ENCODE measurements at places on chromosomes 5 and 9. TPM values are rescaled to one million over a fixed set of nuclear protein-coding genes. Genes with fewer than 3 reads are reported as not detected.

The NRARP gene
- not detected for total RNA-seq

The TMEM171 gene
- total RNA-seq, result 0.13 TPM

The SPACA9 gene
- 6.3 TPM for total RNA-seq

The NDST1 gene
- 15.1 TPM for total RNA-seq

The IL5 gene
- not detected for total RNA-seq

The ADRB2 gene
- total RNA-seq, result 0.63 TPM

The RANBP17 gene
- 39.1 TPM for total RNA-seq

The PCDHAC1 gene
- 25.2 TPM for total RNA-seq

The SOX30 gene
- 0.11 TPM for total RNA-seq

The PLEKHG4B gene
- total RNA-seq, result 0.16 TPM

The LRRC26 gene
- not detected for total RNA-seq

The HTR1A gene
- 0.14 TPM for total RNA-seq

The FREM1 gene
- 1.6 TPM for total RNA-seq

The PHF24 gene
- 0.15 TPM for total RNA-seq

The SMIM3 gene
- total RNA-seq, result 2.0 TPM

The PCDHGB3 gene
- total RNA-seq, result 0.66 TPM

The OMD gene
- 0.14 TPM for total RNA-seq

The CARTPT gene
- total RNA-seq, result not detected

The CDH12 gene
- 1.6 TPM for total RNA-seq

The TAF7 gene
- 75.1 TPM for total RNA-seq

The FAM200C gene
- 18.5 TPM for total RNA-seq

The SHB gene
- total RNA-seq, result 9.7 TPM

The RNF180 gene
- 5.6 TPM for total RNA-seq

The ZBTB5 gene
- total RNA-seq, result 25.3 TPM

The FAM170A gene
- not detected for total RNA-seq

The CAMK4 gene
- 13.1 TPM for total RNA-seq

The IL3 gene
- not detected for total RNA-seq

The CTNND2 gene
- 46.7 TPM for total RNA-seq

The SLC36A3 gene
- 0.05 TPM for total RNA-seq

The JAK2 gene
- 9.7 TPM for total RNA-seq

The RETREG1 gene
- 54.2 TPM for total RNA-seq

The GABRG2 gene
- 24.7 TPM for total RNA-seq

The ZBED3 gene
- 2.3 TPM for total RNA-seq

The SLC36A2 gene
- total RNA-seq, result not detected

The ANKRD55 gene
- 1.1 TPM for total RNA-seq

The ASB6 gene
- total RNA-seq, result 12.0 TPM

The SNCAIP gene
- total RNA-seq, result 40.5 TPM

The DDX4 gene
- total RNA-seq, result 0.09 TPM

The PCDHGA3 gene
- 0.24 TPM for total RNA-seq

The ANKRD18A gene
- total RNA-seq, result 1.8 TPM
